ENCODE measurements at places on chromosomes 3 and 15. TPM values are rescaled to one million over a fixed set of nuclear protein-coding genes. Genes with fewer than 3 reads are reported as not detected.

The RYR3 gene
- polyA plus RNA-seq, result 0.25 TPM

The CHST2 gene
- polyA plus RNA-seq, result 15.4 TPM

The COX17 gene
- polyA plus RNA-seq, result 84.1 TPM

The TNNC1 gene
- polyA plus RNA-seq, result not detected

The LRRN1 gene
- polyA plus RNA-seq, result not detected

The PP2D1 gene
- polyA plus RNA-seq, result not detected

The OIP5 gene
- 0.96 TPM for polyA plus RNA-seq

The CNTN3 gene
- polyA plus RNA-seq, result not detected

The SPATA12 gene
- not detected for polyA plus RNA-seq

The RAB6B gene
- polyA plus RNA-seq, result 0.15 TPM

DNA sequence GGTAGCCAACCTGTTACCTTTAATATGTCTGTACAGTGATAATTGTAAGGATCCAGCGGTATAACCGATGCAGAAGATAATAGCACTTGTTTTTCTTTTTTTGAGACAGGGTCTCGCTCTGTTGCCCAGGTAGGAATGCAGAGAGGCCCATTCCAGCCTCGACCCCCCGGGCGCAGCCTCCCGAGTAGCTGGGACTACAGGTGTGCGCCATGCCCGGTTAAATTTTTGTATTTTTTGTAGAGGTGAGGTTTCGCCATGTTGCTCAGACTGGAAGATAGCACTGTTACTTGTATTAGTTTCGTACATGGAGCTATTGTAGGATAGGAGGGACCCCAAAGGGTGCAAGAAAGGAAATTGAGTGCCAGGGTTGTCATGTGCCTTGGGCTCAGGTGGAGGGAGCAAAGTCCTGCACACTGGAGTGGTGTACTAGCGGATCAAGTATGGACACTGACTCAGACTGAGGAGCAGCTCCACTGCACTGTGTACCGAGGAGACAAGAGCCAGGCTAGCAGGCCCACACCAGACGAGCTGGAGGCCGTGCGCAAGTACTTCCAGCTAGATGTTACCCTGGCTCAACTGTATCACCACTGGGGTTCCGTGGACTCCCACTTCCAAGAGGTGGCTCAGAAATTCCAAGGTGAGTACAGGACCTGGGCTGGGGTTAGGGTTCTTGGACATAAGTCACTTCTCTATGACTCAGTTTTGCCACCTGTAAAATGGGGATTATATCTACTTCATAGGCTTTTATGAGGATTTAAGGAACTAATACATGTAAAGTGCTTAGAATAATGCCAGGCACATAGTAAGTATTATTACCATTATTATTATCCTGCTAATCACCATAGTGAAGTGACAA lies 1.0 kb downstream of the OGG1 start:
- no peak for DNase-seq

GRCh38 chr15:78060232-78060631 lies 17.3 kb downstream of the TBC1D2B start:
- DNase-seq, result no peak

DNA sequence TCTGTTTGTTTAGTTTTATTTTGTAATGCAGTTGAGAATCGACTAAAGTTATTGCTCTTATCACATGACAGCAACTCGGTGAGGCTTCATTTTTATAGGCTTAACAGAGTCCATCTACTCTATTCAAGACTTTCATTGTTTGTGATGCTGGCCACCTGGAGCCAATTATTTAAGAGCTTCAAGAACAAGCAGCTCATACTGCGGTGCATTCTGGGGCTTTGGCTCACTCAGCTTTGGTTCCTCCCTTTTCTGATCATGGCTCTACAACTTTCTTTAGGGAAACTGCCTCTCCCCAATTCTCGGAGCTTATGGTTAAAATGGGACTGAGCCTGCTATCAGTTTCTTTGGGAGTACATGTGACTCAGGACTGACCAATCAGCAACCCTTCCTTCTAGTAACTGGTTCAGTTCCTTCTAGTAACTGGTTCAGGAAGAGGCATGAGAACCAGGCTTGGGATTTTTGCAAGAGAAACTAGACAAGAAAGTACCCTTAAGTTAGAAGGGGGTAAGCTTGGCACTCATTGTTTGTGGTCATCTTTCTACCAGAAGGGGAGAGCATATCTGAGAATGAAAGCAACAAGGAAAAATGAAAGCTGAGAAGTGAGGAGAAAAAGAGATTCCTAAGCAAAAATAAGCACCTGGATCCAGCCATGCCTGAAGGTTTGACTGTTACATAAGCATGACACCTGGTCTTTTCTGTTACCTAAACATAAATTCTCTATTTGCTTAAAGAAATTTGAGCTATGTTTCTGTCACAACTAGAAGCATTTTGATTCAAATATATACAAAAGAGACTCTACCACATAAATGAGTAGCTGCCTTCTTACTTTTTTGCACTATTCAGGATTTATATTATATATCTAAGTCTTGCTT lies 24.1 kb upstream of the ARHGEF3 start:
- DNase-seq, result no peak

DNA sequence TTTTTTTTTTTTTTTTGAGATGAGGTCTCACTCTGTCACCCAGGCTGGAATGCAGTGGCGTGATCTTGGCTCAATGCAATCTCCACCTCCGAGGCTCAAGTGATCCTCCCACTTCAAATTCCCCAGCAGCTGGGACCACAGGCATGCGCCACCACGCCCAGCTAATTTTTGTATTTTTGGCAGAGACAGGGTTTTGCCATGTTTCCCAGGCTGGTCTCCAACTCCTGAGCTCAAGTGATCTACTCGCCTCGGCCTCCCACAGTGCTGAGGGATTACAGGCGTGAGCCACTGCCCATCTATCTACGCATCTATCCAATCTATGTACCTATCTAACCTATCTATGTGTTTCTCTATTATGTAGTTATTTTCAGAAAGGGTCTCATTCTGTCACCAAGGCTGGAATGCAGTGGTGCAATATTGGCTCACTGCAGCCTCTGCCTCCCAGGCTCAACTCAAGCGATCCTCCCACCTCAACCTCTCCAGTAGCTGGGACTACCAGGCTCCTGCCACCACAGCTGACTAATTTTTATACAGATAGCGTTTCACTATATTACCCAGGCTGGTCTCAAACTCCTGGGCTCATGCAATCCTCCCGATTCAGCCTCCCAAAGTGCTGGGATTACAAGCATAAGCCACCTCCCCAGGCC lies 20.2 kb upstream of the GPX1 start:
- no peak for DNase-seq

- no peak for DNase-seq
Measured at GRCh38 chr3:104150724-104151123, 1216.0 kb upstream of the ALCAM start.

- no peak for DNase-seq
Measured at GRCh38 chr15:56984681-56985481, 66.4 kb downstream of the TCF12 start.

DNA sequence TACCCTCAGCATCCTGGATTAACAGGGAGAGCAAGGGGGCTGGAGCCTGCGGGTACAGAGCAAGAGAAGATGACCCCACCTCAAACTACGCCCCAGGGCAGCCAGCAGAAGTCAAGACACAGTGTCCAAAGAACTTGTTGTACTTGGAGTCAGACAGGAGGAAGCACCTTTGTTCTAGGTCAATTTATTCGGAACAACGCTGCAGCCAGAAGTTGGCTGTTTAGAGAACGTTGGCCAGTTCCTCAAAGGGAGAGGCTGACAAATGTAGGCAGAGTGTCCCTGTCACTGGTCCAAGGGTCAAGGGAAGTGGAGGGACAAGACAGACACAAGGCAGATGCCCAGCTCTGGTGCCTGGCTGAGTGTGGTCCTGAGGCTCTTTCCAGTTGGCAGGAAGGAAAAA lies 32.1 kb upstream of the PIAS1 start:
- DNase-seq, result no peak

DNA sequence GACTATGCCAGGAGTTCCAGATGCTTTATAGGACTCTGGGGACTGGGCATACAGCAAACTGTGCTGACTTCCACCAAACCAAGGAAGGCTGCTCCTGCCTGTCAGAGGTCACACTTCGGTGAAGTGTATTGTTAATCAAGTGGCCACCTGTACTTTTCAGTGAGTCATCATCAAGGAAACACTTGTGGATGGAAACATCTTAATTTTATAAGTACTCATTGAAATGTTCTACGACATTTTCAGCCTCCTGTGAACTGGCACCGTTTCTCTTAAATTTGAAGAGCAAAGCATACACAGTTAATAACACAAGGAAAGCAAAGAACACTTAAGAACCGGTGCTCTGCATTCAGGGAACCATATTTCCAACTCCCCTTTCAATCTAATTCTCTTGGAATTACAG lies 801.7 kb upstream of the DPPA4 start:
- DNase-seq, result no peak

DNA sequence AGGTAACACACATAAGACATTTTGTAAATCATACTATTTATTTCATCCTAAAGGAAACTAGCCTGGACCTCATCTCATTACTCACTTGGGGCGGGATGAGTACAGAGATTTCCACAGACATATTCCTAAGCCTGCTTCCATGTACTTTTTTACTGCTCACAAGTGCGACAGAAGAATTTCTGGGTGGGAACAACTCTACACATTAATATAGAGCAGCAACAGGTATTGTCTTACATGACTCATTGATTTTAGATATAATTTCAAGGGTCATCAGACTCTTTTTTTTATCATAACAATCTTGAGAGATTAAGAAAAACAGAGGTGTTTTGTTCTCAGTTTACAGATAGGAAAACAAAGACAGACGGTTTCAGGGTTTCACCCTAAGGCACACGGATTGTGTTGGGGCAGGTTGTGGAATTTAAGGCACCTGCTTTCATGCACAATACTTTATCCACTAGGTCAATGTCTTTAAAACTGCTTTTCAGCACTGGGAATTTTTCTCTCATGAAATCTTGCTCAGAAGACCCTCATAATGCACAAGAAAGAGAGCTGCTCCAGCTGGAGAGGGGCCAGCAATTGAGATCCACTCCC lies 186.7 kb upstream of the CDIN1 start:
- DNase-seq, result no peak

DNA sequence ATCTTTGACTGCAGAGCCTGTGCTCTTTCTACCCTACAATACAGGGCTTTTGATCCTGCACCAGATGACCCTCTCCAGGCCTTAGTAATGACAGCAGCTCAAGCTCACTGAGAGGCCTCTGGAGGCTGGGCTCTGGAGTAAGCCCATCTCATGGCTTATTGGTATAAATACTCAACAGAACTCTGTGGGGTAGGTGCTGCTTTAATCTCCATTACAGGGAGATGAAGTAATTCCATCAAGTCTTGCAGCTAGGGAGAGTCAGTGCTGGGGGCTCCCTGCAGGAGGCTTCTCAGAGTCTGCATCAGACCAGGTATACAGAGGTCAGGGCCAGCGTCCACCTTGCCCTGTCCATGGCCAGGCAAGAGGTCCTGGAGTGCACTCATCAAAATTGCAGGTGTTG lies 89.2 kb upstream of the SLC6A11 start:
- no peak for DNase-seq

- DNase-seq, result no peak
Measured at GRCh38 chr15:75989045-75989444, 23.2 kb downstream of the NRG4 start.

DNA sequence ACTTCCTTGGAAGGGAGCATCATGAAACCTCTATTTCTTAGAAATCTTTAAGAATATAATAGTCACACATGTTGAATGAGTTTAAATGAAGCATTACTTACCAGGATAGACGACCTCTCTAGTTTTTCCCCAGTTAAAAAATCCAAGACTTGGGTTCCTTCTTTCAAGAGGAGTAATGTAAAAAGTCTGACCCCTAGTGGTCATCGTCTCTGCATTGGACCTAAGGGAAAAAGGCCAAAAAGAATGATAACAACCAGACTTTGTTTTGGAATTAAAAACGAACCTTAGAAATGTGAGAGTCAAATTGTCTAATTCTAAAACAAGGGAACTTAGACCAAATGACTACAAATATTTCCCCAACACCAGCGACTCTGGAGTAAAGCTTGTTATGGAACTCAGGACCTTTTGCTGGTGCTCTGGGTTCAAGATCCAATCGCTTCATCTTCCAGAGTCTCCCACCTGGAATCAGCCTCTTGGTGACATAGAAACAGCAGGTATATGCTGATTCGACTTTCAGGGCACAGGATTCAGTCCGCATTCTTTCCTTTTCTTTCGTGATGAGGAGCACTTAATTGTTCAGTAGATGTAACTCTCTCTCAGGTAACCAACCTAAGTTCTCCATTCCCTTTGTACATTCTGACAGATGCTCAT lies 214.8 kb upstream of the TPRG1 start:
- peak; percentile 36 for DNase-seq

GRCh38 chr3:49495023-49495422 lies 25.0 kb downstream of the DAG1 start:
- DNase-seq, result no peak

GRCh38 chr3:152564459-152564858 lies 270.5 kb upstream of the P2RY1 start:
- DNase-seq, result no peak

- DNase-seq, result no peak
Measured at GRCh38 chr3:193640728-193641439, 47.9 kb downstream of the OPA1 start.

GRCh38 chr3:58623961-58624360 lies 42.6 kb downstream of the FAM3D start:
- DNase-seq, result no peak

GRCh38 chr15:101013201-101013550 lies 94.0 kb downstream of the LRRK1 start:
- no peak for DNase-seq

DNA sequence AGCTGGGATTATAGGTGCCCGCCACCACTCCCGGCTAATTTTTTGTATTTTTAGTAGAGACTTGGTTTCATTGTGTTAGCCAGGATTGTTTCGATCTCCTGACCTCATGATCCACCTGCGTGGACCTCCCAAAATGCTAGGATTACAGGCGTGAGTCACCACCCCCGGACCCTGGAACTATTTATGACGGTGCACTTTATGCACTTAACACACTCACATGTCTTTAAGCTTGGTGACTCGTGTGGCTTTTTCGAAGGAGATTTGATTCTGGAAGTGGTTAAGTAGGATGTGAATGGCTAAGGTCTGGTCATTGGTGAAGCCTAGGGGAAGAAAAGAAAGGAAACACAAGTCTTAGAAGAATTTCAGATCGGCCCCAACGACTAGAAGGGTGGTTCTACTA lies 20.3 kb downstream of the BBS4 start:
- DNase-seq, result no peak

- no peak for DNase-seq
Measured at GRCh38 chr3:110816008-110816407, 255.6 kb upstream of the NECTIN3 start.

- no peak for DNase-seq
Measured at GRCh38 chr15:63044077-63044644, 1.6 kb downstream of the TPM1 start.

Data from naive B cell (primary cell).